Suppressor macrophage treated with lipopolysaccharide for 4 hours (primary cell): ENCODE measurements at places on chromosomes 1 and 21.

- DNase-seq = no peak
Measured at GRCh38 chr1:34418166-34418565, 241.5 kb downstream of the C1orf94 start.

DNA sequence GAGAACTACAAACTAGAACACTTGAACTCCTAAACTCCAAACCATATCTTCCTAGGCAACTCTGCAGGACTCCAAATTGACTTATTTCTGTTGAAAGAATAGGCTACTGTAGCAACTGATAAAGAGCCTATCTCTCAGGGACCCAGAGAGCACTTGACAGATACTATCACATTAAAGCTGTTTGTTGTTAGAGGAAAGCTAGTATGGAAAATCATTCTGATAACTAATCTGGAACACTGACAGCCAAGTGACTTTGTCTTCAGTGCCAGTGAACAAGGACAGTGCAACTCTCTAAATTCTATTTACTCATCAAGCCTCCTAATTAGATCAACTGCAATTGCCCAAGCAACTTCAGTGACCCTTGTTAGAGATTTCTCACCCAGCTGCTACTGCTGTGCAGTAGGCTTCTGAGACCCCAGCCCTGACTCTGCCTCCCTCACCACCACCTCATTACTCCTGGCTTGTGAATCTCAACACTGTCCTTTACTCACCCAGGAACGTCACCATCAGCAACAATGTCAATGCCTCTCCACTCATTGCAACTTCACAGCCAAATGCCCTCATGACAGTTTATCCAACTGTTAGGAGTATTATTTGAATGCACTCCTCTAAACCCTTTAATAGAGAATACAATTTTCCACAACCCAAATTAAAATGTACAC lies 7.4 kb upstream of the RGS13 start:
- no peak for DNase-seq

GRCh38 chr1:83996621-83997020 lies 2.3 kb downstream of the TTLL7 start:
- DNase-seq = no peak

DNA sequence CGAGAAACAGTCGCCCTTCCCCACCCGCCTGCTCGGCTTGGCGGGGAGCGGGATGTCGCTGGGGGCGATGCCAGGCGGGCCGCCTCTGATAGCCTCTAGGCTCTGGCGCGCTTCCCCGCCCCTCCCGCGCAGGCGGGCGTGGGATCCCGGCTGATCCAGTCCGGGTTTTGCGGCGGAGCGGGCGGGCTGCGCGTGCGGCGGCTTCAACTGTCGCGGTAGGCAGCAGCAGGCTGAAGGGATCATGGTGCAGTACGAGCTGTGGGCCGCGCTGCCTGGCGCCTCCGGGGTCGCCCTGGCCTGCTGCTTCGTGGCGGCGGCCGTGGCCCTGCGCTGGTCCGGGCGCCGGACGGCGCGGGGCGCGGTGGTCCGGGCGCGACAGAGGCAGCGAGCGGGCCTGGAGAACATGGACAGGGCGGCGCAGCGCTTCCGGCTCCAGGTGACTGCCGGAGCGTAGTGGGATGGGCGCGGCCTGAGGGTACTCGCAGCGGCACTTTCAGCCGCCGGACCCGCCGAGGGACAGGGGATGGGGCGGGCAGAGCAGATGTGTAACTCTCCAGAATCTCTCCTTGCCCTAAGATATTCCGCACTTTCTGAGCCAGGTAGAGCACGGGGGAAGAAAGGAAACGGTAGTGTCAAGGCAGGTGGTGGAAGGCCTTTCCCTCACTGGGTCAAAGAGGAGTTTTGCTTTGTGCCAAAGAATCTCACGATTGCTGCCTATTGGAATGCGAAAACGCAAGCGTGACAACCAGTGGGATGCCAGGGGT lies at the start of gene FAAH:
Gene FAAH, plus strand, starts transcription at position 210 of the 764 bp plus-strand sequence. Its CDS starts 32 bp downstream, at position 242.
- DNase-seq = peak; percentile 39

DNA sequence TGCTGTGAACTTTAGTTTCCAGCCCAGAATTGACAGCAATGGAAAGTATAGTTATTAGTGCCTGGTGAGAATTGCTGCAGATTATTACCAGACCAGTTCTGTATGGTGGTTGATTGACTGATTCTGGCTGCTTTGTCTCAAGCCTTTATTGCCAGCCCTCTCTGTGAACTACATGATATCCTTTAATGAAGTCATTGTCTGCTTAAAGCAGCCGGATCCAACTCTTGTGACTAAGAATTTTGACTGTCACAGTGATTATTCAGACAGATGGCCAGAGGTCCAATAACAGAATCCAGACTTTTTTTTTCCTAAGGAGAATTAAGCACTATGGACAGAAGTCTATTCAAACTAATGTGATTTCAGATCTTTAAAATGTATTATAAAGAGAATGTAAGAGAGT lies 1548.6 kb upstream of the B3GALT2 start:
- no peak for DNase-seq

GRCh38 chr1:23684415-23684814 lies 7.2 kb upstream of the RPL11 start:
- DNase-seq = no peak

- no peak for DNase-seq
Measured at GRCh38 chr1:28147264-28148094, 29.0 kb downstream of the PTAFR start.

DNA sequence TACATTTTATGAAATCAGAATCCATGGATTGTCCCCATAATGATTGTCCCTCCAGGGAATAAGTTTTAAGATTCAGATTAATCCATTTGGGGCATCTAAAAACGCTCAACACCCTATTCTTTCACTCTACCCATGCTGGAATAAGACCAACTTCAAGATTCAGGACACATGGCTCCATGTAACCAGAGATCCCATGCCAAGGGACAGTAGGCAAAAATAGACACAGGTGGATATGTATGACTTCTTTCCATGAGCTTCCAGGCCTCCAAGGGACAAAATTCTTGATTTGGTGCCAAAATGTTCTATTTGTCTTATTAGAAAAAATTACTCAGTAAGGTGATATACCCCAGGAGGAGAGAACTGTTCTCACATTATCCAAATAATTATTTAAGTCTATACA lies 178.8 kb downstream of the NRIP1 start:
- no peak for DNase-seq

DNA sequence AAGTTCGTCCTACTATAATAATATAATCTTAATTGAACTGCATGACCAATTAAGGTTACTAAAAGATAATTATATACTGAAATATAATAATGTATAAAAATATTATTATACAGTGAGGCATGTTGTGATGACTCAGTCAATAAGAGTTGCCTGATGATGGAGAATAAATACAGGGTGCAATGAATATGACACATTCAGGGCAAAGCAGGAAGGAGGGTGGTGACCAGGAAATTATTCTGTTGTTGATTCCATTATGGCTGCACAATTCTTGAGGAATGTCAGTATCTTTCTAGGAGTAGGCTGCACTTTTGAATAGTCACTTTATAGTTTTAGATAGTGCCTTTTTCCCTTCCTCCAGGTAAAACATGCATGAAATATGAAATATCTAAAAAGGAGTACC lies 46.4 kb upstream of the RGS21 start:
- DNase-seq = no peak

GRCh38 chr1:204726478-204726877 lies 40.9 kb upstream of the LRRN2 start:
- no peak for DNase-seq

GRCh38 chr1:60923389-60924087 lies 158.8 kb upstream of the NFIA start:
- no peak for DNase-seq

DNA sequence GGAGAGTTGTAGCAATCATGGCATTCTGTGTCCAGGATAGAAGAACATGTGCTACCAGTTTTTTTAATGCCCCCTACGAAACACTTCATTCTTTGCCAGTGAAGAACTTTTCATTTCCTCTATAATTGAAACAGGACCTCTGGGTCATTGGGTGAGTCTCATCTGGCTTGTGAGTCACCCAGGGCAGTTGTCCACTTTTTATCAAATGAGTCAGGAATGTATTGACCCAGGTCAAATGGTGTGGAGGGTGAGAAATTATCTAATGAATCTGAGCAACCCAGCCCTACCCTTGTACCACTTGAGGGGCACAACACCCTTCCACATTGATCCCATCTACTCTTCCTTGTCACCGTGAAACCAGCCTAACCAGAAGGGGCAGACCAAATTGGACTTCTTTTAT lies 417.3 kb upstream of the PROX1 start:
- DNase-seq = no peak

GRCh38 chr1:10642403-10643080 lies 153.9 kb downstream of the CASZ1 start:
- no peak for DNase-seq

- no peak for DNase-seq
Measured at GRCh38 chr1:202505356-202505755, 156.9 kb downstream of the PPP1R12B start.

GRCh38 chr1:25799935-25800702 lies at the start of gene SELENON:
TSS of gene SELENON (plus strand) at chr1:25800193. CDS start at chr1:25800231, 38 bp downstream.
- DNase-seq = peak; percentile 54

DNA sequence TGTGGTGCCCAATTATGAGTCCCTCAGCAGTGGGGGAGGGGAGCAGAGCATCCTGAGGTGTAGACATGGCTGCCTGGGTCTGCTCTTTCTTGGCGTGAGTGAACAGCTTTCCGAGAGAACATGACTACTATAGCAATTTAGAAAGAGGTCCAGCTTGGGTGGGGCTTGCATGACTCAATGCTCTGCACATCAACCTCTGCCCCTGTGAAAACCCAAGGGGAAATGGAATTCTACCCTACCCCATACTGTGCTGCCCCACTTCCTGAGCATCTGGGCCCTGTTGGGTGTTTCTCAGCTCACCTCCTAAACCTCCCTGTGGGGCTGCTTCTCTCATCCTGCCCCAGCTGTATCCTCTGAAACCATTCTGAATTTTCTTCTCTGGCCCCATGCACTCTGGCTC lies 8.2 kb upstream of the AZIN2 start:
- no peak for DNase-seq

- no peak for DNase-seq
Measured at GRCh38 chr1:14522926-14523241, 75.6 kb upstream of the KAZN start.

DNA sequence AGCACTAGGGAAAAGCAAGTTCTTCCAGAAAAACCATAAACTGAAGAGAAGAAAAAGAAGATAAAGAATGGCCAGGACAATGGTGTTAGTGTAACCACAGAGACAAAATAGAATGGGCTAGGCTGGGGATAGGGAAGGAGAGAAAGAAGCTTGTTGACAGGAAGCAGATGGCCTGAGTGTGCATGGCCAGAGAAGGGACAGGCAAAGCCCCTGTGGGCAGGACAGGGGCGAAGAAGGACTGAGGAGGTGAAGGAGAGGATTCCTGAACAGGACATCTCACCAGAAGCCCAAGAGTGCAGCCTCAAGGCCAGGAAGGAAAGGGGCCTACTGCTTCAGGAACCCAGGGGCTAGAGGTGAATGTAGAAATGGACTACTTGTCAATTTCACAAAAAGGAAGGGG lies 29.3 kb downstream of the IQGAP3 start:
- DNase-seq = no peak

DNA sequence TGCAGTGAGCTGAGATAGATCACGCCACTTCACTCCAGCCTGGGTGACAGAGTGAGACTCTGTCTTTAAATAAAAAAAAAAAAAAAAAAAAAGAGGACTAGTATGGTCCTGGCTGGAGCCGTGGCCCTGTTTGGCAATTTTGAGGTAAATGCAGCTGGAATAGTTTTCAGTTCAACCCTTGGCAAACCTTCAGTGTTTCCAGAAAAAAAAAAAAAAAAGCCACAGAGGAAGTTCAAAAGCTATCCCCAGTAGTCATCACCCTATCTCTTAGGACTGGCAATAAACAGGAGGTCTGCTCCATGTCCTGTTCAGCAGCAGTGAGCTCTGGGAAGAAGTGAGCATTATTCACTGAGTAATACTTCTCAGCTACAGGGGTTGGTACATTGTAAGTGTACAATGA lies 56.8 kb upstream of the ERRFI1 start:
- no peak for DNase-seq

- no peak for DNase-seq
Measured at GRCh38 chr1:16281765-16282164, 44.8 kb upstream of the CPLANE2 start.

DNA sequence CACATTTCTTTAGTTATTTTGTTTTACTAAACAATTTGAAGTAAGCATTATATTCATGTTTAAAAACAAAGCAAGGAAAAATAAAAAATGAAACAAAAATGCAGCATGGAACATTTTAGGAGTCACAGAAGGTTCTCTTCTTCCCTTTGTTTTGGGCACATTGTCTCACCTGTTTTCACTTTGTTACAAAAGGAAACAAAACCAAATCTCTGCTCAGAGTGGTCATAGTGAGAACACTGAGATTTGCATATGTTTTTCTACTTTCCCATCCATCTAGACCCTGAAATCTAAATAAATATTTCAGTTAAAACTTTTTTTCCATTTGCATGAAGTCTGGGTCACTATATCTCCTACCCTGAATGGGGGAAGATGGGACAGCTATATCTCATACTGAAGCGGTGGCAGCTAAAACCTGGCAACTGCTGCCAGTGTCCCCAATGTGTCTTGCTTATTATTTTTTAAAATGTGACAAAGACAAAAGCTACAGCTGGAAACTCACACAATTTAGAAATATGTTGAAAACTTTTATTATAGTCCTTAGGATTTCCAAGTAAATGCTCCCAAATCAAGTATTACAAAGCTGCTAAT lies 3.5 kb downstream of the EXOC8 start:
- DNase-seq = no peak

- no peak for DNase-seq
Measured at GRCh38 chr1:3296326-3296725, 158.1 kb upstream of the ARHGEF16 start.

GRCh38 chr1:196091397-196092135 lies 516.7 kb downstream of the KCNT2 start:
- DNase-seq = no peak

DNA sequence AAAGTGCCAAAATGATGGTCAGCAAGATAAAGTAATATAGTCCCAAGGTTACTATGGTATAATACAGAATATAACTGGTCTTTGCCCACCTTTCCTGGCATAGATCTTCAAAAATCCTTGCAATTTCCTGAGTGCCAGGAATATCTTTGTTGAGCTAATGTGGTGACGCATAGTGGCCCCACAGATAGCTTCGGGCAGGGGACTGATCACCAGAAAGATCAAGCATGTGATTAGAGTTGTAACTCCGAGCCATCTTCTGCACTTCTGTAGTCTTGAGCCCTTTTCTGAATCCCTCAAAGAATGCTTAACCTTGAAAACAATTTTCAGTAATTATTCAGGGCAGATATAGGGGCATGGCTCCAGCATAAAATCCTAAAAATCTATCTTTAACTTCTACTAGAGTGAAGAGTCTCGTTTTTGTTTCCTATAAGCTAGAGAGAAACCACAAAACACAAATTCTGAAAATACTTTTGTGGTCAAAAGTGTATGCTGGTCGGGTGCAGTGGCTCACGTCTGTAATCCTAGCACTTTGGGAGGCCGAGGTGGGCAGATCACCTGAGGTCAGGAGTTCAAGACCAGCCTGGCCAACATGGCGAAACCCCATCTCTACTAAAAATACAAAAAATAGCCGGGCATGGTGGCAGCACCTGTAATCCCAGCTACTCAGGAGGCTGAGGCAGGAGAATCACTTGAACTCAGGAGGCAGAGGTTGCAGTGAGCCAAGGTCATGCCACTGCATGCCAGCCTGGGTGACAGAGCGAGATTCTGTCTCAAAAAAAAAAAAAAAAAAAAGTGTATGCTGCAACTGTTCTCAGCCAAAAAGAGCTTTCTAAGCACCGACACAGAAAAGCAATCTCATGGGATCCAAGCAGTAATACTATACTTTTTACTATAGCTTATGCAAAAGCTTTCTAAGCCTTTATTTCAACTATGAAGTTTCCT lies 62.8 kb downstream of the NVL start:
- no peak for DNase-seq

- DNase-seq = no peak
Measured at GRCh38 chr1:80447526-80447925, 1353.2 kb upstream of the ADGRL2 start.
